Epithelial cell of prostate (primary cell): ENCODE measurements at places on chromosomes 1 and 21.
A peak's percentile ranks its signal among the peaks of the same experiment; 100 is the strongest.

GRCh38 chr1:146036965-146037646, 15.6 kb upstream of the HJV start:
- DNase-seq = peak; percentile 41

- DNase-seq = no peak
These were observed 142.3 kb downstream of the DNM3 start for GRCh38 chr1:171983584-171983983.

GRCh38 chr1:97119260-97120158, 397.9 kb downstream of the PTBP2 start:
- no peak for DNase-seq

- no peak for DNase-seq
These were observed 11.9 kb downstream of the IFNLR1 start for GRCh38 chr1:24175033-24175755.

- DNase-seq = no peak
These were observed 148.7 kb downstream of the ZZZ3 start for GRCh38 chr1:77533660-77534305.

GRCh38 chr21:33386222-33386784, 16.9 kb upstream of the IFNGR2 start:
- DNase-seq = no peak

DNA sequence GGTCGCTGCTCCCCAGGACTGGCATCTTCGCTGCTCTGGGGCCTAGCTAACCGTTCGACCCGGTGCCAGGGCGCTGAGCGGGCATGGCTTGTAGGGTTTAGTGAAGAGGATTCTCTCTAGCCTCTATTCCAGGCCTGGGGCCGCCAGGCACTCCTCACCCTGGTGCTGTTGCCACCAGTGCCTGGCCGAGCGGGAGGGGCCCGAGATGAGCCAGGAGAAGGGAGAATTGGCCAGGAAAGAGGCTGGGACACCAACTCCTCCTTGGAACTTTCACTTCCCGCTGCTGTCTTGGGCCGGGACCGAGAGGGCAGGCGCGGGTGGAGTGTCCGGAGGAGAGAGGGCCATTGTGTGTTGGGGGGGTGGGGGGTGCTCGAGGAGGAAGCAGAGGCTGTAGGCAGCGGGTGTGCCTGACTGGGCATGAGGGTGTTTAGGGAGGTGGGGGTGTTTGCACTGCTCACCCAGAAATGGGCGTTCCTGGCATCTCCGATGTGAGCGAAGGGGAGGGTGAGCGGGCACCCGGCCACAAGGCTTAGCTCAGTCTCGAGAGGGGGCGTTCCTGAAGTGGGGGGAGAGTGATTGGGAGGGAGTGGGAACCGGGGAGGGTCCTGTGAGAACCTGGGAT, 772 bp downstream of the ADAM15 start:
- DNase-seq = no peak

- no peak for DNase-seq
These were observed 74.9 kb downstream of the PUM1 start for GRCh38 chr1:30990591-30990990.

GRCh38 chr21:15687208-15687607, 42.6 kb upstream of the USP25 start:
- no peak for DNase-seq

- DNase-seq = no peak
These were observed 27.3 kb downstream of the FAM151A start for GRCh38 chr1:54595956-54596498.

DNA sequence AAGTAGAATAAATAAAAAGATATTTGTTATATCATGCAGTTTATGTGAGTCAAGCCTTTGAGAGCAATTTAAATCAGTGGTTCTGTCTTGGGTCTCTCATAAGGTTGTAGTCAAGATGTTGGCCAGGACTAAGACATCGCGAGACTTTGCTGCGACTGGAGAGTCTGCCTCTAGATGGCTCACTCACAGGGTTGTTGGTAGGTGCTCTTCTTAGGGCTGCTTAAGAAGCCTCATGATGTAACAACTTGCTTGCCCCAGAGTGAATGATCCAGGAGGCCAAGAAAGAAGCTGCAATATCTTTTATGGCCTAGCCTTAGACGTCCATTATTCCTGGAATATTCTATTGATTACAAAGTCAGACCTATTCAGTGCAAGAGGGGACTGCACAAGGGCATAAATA, 73.1 kb upstream of the CACHD1 start:
- DNase-seq = no peak

GRCh38 chr1:174417921-174418320, 29.8 kb upstream of the GPR52 start:
- no peak for DNase-seq

- DNase-seq = no peak
These were observed 13.9 kb upstream of the COL18A1 start for GRCh38 chr21:45390831-45391742.

DNA sequence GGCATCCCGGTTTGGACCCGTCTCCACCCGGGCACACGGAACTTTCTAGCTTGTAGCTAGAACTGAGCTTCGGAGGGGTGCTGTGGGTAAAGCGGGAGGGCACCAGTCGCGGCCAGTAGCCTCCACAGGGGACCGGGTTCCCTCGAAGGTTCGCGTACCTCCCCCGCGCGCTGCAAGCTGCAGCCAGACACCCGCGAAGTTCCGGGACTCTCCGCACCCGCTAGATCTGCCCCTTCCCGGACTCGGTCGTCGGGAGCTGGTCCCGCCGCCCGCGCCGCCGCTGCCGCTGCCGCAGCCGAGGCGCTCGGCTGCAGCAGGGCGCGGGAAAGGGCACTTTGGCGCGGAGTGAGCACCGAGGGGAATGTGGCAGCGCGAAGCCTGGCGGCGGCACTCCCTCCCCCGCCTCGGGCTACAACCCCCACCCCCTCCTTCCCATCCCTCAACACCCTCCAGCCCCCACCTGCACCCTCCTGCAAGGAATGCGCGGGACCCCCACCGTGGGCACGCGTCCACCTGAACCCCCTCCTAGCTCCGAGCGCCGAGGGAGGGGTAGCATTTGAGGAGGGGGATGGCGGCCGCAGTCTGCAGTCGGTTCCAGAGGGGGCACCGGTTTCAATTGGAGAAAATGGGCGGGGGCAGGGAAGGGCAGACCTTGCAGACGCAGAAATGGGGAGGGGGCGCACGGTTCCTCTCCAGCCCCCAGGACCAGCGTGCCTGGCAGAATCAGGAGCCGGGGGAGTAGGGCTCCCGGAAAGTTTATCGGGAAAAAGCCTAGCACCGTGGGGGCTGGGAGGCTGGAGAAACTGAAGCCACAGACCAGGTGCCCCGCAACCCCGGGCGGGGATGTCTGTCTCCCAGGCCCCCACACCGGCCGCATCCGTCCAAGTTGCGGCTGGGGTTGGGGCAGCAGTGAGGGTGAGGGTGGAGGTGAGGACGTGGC, 968 bp downstream of the CSMD2 start:
- DNase-seq = no peak

DNA sequence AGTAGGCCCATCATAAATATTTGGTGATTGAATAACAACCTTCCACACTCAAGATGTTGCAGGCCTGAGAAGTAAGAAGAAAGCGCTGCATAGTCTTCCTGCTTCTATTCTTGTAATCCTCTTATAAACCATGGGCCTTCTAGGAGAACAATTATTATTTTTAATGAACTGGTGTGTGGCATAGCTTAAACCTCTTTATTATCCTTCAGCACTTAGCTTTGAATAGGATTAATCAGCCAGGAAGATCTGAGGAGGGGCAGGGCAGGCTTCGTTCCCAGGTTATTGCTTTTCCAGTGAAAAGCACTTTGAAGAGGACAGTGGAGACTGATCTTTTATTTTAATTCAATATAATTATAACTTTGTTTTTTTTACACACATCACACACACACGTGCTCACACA, 42.3 kb downstream of the KIF26B start:
- no peak for DNase-seq

- DNase-seq = no peak
These were observed 209.1 kb upstream of the ZP4 start for GRCh38 chr1:238099871-238100270.

DNA sequence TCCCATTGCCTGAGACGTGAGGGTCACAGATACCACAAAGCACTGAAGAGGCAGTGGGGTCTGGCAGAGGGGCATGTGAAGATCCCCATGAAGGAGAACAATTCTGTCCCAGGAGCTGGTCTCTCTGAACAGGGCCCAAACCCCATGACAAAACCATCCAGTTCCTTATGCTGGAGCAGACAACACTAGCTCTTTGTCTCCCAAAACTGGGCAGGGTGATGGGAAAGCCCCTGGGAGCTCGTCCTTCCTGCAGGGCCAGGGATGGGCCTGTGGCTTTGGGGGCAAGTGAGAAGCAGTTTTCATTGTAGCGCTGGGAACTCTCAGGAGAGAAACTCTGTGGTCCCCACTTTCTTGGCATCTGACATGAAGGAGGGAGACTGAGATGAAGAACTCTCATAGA, 8.8 kb downstream of the ETV3L start:
- no peak for DNase-seq

- DNase-seq = no peak
These were observed 15.1 kb upstream of the EDN2 start for GRCh38 chr1:41499591-41499990.

GRCh38 chr1:210394281-210394821, 65.6 kb downstream of the HHAT start:
- DNase-seq = no peak

DNA sequence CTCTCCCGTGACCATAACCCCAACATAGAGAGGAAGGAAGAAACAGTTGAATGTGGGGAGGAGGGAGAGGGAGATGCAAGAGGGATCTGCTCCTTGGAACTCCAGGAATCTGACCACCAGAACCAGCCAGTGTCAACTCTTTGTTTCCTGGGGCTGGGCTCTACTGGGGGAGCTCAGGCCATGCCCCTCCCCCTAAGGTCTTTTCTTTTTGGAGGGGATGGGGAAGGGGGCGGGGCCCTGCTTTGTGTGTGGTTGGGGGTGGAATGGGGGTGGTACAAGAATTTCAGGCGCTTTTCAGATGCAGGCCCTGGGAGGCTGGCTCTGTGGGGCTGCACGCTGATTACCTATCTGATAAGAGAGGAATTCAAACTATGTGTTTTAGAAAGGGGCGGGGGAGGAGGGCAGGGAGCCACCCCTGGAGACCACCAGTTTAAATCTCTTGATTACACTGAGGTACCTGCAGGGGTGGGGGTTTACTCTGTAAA, 8.3 kb downstream of the LIN28A start:
- DNase-seq = no peak

- DNase-seq = no peak
These were observed 124.5 kb upstream of the GALNT2 start for GRCh38 chr1:229942501-229942900.

GRCh38 chr1:39213511-39214002, 9.1 kb downstream of the MACF1 start:
- no peak for DNase-seq

GRCh38 chr1:204075139-204075521, 2.2 kb downstream of the SOX13 start:
- no peak for DNase-seq

DNA sequence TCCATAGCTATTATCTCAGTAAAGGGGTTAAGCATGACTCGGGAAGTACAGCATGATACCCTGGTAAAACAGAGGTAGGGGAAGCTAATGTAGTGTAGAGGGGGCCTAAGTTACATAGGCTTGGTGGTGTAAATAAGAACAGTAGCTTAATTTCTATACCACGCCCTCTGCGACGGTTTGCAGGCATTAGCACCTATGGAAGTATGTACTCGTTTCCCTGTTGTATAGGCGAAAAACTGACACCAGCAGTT, 470 bp upstream of the NAXE start:
- DNase-seq = no peak

- peak; percentile 10 for DNase-seq
These were observed 9.1 kb downstream of the GBP7 start for GRCh38 chr1:89166705-89167104.

- DNase-seq = no peak
These were observed 33.3 kb upstream of the KCNE1 start for GRCh38 chr21:34545079-34545884.

DNA sequence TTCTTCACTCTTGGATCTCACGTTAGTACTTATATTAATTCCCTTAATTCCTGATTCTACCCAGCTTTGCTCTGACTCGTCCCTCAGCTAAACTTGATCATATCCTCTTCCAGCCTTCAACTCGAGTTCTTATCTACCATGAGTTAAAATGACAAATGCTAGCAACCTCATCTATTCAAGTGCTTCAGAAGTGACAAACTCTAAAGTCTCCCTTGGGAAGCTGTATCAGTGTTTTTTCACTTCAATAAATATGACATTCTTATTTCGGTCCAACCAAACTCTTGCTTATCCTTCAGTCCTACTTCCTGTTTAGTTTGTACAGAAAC, 75.3 kb downstream of the FOXJ3 start:
- no peak for DNase-seq

DNA sequence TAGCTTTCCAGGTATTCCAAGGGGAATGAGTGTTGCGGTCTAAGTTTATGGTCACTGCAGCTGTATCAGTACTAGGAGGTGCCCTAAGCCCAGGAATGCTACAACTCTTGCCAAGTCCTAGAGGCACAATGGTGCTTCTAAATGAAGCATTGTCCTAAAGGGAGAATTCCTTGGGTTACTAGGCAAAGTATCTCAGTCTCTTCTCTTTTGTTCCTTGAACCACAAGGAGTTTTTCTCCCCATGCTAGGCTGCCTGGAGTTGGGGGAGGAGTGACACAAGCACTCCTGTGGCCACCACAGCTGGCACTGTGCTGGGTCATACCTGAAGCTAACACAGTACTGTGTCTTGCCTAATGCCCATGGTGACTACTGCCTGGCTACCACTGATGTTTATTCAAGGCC, 50.7 kb downstream of the KMO start:
- peak; percentile 79 for DNase-seq

DNA sequence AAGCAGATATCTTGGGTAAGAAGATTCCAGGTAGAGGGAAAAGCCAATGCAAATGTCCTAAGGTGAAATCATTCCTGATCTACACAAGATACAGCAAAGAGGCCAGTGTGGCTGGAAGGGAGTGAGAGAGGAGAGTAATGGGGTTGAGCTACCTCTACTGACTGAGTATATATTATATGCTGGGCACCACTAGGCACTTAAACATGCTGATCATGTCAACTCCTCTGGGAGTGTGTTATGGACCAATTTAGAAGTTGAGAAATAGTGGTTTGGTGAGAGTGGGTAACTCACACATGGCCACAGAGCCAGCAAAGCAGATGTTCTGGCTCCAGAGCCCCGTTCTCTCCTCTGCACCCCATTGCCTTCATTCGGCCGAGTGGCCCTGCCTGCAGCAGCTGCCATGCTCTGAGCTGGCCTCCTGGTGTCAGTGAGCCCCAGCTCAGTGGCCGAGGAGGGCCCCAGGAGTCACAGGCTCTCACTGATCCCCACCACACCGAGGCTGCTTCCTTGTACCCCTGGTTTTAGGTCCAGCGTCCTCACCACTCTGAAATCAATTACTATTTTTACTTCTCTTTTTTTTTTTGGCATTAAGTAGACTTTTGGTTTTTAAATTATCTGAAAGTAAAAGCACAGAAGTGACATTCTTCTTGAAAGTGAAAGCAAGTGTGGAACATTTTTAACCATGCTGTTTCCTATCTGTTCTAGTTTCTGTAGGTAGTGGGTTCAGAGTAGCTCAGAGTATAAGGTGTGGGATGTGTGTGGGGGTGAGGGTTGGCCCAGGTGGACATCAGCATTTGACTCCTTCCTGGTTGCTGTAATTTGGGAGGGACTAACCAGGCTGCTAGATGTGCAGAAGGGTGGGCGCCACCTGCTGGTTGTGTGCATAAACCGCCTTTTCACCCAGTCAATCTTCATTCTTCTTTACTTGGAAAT, 45.8 kb upstream of the CRNN start:
- no peak for DNase-seq
